Activated T-cell treated with anti-CD3 and anti-CD28 coated beads, Interleukin-2, amount 50 U/mL, for 72 hours (primary cell): ENCODE measurements at places on chromosomes 6 and 20. TPM values are rescaled to one million over a fixed set of nuclear protein-coding genes. Genes with fewer than 3 reads are reported as not detected.

The AIF1 gene
- 68.7 TPM for total RNA-seq

- no peaks in the 10 kb centered on the region for H3K27me3 ChIP-seq
- DNase-seq = peak; percentile 48
- H3K27ac ChIP-seq = peak overlapping the region; percentile 97
- H3K4me3 ChIP-seq = peak overlapping the region; percentile 93
Observed at GRCh38 chr6:26056583-26057350, 30.5 kb upstream of the HFE start.

DNA sequence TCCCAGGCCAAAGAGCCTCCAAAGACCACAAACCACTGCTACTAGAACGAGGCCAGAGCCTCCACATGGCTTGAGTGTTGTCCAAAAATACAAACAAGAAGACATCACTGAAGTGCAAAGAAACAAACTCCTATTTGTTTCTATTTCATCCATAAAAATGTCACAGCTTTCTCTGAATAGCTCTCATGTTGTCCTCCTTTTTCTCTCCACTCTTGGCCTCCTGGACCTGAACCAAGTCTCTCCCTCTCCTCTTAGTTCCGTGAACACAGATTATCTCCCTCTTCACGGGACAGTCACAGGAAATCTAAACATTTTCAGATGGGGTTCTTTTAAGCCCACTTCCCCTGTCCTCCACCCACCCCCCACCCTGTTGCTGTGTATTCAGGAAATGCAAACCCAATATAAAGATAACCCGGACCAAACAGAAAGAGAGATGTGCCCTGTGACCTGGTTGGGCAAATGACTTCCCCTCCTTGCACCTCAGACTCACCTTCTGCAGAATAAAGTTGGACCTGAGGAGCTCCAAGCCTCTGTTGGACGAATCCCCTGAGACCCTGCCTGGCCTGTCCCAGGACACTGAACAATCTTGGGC lies 75.8 kb upstream of the MRPS10 start:
- H3K4me1 ChIP-seq = peaks cover 33% of the 10 kb centered on the region
- peaks cover 12% of the 10 kb centered on the region for H3K36me3 ChIP-seq
- peak overlapping the region; percentile 76 for H3K27ac ChIP-seq
- H3K27me3 ChIP-seq = no peaks in the 10 kb centered on the region
- H3K4me3 ChIP-seq = no peak overlapping the region

DNA sequence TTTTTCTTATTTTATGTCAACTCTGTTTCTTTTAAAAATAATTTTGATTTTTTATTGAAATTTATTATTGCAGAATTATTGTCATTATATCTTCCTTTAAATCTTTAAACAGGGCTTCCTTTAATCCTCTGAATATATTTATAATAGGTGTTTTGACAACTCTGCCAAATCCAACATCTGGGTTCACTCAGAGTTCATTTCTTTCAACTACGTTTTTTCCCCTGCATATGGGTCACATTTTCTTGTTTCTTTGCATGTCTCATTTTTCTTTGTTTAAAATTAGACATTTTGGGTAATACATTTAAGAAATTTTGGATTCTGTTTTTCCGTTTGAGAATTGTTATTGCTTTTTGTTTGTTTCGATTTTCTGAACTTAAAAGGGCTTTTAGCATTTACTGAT lies 655.1 kb upstream of the CITED2 start:
- peaks cover 7% of the 10 kb centered on the region for H3K27me3 ChIP-seq
- no peak for DNase-seq
- H3K4me3 ChIP-seq = no peak overlapping the region
- no peak overlapping the region for H3K27ac ChIP-seq
- no peaks in the 10 kb centered on the region for H3K36me3 ChIP-seq
- H3K4me1 ChIP-seq = no peaks in the 10 kb centered on the region

GRCh38 chr6:43715056-43715788 lies 27.6 kb upstream of the MRPS18A start:
- no peaks in the 10 kb centered on the region for H3K36me3 ChIP-seq
- no peak overlapping the region for H3K4me3 ChIP-seq
- no peak for DNase-seq
- no peak overlapping the region for H3K27ac ChIP-seq
- peaks cover 19% of the 10 kb centered on the region for H3K27me3 ChIP-seq

DNA sequence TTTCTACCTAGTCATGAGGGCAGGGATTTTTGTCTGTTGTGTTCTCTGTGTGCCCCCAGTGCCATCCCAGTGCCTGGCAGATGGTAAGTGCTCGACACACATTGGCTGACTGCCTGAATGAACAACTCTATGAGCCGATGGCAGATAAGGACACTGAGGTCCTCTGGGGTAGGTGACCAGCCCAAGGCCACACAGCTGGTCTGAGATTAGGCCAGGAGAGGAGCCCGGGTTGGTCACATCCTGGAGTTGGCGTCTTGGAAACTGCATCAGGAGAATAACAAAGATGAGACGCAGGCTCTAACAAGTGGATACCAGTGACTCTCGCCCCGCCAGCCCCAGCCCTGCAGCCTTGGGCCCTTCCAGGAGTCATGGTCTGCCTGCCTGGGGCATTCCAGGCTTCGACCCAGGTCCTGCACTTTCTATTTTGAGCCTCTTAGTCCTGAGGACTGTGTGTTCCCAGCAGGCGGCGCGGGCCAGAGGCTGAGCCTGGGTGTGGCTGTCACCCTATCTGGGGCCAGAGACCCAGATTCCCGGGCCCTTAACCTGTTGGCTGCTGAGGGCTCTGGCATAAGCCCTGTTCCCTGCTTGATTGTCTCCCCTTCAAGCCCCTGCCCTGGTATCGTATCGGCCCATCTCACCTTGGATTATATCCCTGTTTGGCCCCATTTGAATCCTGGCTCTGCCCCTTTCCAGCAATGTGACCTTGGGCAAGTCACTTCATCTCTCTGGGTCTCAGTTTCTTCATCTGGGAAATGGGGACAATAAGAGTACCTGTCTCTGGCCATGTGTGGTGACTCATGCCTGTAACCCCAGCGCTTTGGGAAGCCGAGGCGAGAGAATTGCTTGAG lies 88.3 kb downstream of the CEBPB start:
- H3K4me1 ChIP-seq = peaks cover 19% of the 10 kb centered on the region
- H3K27me3 ChIP-seq = peaks cover 6% of the 10 kb centered on the region
- no peak overlapping the region for H3K4me3 ChIP-seq
- no peak for DNase-seq

GRCh38 chr6:146650799-146651481 lies 52.2 kb downstream of the ADGB start:
- H3K27me3 ChIP-seq = no peaks in the 10 kb centered on the region
- H3K4me1 ChIP-seq = no peaks in the 10 kb centered on the region
- DNase-seq = no peak
- H3K36me3 ChIP-seq = no peaks in the 10 kb centered on the region

The GLP1R gene
- 2.1 TPM for total RNA-seq

DNA sequence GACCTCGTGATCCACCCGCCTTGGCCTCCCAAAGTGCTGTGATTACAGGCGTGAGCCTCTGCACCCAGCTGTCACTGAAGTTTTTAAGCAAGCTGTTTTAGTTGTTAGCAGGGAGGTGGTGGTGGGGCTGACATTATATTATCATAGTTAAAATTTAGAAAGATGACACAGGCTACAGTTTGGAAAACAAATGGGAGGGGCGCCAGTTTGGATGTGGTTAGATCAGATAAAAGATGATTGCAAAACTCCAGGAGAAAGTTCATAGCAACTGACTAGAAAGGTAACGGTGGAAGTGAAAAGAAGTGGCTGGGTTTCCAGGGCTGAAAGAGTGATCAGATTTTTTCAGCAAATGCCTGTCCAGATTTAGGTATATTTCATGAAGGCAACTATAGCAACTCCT lies 311.9 kb upstream of the CITED2 start:
- no peak overlapping the region for H3K27ac ChIP-seq
- peaks cover 6% of the 10 kb centered on the region for H3K27me3 ChIP-seq
- no peak overlapping the region for H3K4me3 ChIP-seq
- no peaks in the 10 kb centered on the region for H3K36me3 ChIP-seq

The CENPW gene
- total RNA-seq = 44.9 TPM

- peaks cover 43% of the 10 kb centered on the region for H3K4me1 ChIP-seq
- peaks cover 27% of the 10 kb centered on the region for H3K27me3 ChIP-seq
- H3K4me3 ChIP-seq = no peak overlapping the region
- no peak overlapping the region for H3K27ac ChIP-seq
Observed at GRCh38 chr20:25242231-25242630, 5.7 kb upstream of the PYGB start.

DNA sequence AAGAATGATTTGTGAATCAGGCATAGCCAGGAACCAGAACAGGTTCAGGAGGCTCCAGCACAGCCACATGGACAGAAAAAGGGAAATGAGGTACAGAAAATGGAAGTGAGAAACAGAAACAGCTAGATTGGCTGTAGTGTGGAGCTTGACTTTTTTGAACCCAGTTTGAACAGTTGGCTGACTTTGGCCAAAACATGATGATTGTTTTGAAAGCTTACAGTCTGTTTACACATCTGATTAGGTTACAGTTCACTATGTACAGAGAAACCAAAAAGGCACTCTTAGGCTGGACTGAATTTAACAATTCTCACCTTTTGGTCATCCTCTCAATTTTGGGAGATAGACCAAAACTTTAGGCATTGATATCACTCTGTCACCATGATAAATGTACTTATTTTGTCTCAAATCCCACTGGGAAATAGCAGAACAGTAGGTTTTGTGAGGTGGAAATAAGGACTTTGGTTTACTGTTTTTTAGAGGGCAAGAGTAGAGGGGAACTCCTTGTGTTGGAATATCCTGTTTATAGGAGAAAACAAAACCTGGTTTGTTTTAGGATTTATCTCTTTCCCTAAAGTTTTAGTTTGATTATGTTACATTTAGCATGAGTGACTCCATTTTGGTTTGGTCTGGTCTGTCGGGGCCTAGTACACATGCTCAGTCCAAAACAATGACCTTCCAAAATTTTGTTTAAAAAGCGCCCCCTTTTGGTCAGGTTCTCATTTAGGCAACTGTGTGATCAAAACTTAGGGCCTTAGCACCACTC lies 123.1 kb downstream of the OLIG3 start:
- H3K4me3 ChIP-seq = no peak overlapping the region
- H3K4me1 ChIP-seq = peaks cover 6% of the 10 kb centered on the region
- no peaks in the 10 kb centered on the region for H3K36me3 ChIP-seq
- no peaks in the 10 kb centered on the region for H3K27me3 ChIP-seq
- DNase-seq = no peak

- no peak overlapping the region for H3K4me3 ChIP-seq
- no peak for DNase-seq
- H3K27ac ChIP-seq = no peak overlapping the region
- no peaks in the 10 kb centered on the region for H3K4me1 ChIP-seq
Observed at GRCh38 chr6:53691667-53692133, 26.1 kb upstream of the KLHL31 start.

DNA sequence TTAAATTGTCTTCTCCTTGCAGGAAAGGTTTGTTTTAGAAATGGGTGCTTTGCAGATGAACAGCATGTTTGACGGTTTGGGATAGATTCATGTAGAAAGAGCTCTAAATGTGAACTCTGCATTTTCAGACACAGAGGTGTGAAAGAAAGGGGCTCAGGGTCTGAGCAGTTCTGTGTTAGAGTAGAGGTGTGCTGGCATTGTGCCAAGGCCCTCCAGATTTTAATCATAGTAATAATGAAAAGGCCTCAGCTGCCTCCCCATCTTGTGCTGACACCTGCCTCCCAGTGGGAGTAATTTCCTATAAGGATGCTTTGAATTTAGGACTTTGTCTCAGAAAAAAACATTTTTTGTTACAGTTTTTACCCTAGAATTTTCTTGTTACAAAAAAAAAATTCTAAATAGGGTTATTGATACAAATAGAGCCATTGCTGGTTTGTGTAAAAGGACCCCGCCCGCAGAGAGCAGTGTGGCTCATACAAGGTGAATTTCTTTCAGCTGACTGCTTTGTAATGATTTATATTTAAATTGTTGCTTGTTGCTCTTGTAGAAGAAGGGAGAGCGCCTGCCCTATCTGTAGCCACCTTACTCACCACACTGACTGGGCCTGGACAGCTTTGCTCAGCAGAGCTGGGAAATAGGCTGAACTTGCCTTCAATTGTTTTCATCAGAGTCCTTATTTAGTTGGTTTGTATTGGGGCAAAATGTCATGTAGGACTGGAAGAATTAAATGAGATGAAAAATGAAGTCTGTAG lies 294.5 kb downstream of the ZFAND3 start:
- no peaks in the 10 kb centered on the region for H3K27me3 ChIP-seq
- no peak for DNase-seq
- no peak overlapping the region for H3K27ac ChIP-seq
- peaks cover 27% of the 10 kb centered on the region for H3K4me1 ChIP-seq
- H3K36me3 ChIP-seq = no peaks in the 10 kb centered on the region

DNA sequence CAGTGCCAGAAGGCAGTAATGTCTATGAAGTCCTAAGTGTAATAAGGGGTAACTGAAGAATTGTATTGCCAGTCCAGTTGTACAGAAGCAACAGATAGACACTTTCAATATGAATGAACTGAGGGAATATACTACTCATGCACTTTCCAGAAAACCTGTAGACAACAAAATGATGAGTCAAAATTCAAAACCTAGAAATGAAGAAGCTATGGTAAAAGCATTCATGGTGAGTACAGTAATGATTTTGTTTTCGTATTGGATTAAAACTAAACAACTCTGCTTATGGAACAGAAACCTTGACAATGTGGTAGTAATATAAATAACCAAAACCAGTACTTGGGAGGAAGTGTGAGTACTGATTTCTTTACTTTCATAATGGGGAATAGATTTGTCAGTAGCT lies 35.0 kb downstream of the ARMC2 start:
- H3K36me3 ChIP-seq = peaks cover 23% of the 10 kb centered on the region
- no peak overlapping the region for H3K4me3 ChIP-seq
- DNase-seq = no peak
- H3K27ac ChIP-seq = peak overlapping the region; percentile 91

The LY6G6F gene
- not detected for total RNA-seq

The GSTA2 gene
- not detected for total RNA-seq

GRCh38 chr6:125968493-125968892 lies 11.9 kb downstream of the HINT3 start:
- H3K4me1 ChIP-seq = no peaks in the 10 kb centered on the region
- H3K27ac ChIP-seq = no peak overlapping the region
- H3K36me3 ChIP-seq = peaks cover 6% of the 10 kb centered on the region

DNA sequence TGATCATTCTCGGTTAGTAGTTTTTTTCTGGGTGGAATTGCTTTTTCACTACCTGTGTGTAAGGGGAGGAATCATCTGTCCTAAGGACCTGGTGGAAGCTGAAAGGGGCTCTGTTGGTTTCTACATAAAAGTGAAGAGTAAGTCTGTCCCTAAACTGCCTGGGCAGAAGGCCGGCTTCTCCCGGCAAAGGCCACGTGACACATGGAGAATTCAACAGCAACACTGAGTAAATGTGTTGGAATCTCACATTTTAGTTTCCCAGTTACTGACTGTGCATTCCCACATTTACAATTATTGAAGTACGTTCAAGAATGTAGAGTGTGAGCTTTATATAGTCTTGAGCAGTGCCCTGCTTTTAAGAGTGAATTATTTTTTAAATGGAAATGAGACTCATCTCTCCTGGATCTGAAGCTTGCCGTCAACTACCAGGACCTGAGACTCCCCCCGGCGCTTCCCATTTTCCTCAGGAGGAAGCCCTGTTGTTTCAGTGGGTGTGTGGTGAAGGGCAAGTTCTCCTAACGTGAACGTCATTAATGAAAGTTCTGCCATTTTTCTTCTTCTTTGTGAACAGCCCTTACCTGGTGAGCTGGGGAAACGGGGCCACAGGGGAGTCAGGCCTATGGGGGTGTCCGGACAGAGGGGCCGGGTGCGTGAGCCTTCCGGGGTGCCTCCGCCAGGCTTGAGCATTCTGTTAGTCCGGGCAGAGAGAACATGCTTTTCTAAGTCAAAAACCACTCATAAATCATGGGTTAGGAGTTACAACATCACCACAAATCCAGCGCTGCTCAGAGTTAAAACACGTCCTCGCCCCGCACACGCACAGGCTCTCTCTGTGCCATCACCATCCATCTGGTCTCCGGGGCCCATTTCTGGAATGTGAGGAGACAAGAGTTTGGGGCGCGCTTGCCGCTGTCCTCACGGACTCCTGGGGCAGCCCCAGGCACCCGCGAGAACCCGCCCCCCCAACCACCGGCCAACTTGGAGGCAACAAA lies 56.6 kb upstream of the SMOC2 start:
- DNase-seq = no peak
- no peaks in the 10 kb centered on the region for H3K4me1 ChIP-seq
- H3K4me3 ChIP-seq = no peak overlapping the region
- peaks cover 2% of the 10 kb centered on the region for H3K36me3 ChIP-seq
- H3K27me3 ChIP-seq = no peaks in the 10 kb centered on the region

The PKHD1 gene
- 0.02 TPM for total RNA-seq
